MV-4-11 (cell line): ENCODE measurements at places on chromosomes 4 and X.

GRCh38 chr4:163673848-163674697 lies 179.6 kb downstream of the TMA16 start:
- DNase-seq, result peak; percentile 28

DNA sequence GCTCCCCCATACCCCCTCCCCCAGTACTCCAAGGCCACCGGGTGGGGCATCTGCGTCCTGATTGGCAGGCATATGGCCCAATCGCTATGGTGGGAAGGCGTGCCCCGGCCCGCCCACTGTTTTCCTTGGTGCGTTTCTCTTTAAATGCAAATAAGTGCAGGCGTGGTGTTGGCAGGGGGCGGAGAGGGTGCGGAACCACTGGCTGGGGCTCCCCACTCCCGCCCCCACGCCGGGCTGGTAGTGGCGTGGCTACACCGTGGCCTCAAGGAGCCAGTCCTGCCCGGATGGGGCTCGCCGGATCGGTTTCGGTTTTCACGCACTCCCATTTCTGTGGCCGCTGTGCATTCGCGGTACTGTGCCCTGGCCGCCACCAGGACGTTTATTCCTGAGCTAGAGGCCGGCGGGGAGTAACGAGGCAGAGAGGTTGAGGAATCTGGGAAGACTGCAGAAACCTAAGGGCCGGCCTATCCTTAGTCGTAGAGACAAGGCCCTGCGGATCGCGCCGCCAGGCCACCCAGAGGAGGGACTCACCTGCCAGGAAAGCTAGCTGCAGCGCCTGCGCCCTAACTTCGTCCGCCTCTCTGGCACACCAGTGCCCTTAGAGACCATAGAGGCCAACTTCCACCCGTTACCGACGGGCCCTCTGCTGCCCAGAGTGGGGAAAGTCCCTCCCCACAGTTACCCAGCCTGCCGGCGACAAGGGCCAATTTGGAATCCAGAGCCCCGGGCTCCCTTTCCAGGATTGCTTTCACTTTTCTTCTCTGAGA lies 410 bp upstream of the AMER1 start:
- DNase-seq, result peak; percentile 88

DNA sequence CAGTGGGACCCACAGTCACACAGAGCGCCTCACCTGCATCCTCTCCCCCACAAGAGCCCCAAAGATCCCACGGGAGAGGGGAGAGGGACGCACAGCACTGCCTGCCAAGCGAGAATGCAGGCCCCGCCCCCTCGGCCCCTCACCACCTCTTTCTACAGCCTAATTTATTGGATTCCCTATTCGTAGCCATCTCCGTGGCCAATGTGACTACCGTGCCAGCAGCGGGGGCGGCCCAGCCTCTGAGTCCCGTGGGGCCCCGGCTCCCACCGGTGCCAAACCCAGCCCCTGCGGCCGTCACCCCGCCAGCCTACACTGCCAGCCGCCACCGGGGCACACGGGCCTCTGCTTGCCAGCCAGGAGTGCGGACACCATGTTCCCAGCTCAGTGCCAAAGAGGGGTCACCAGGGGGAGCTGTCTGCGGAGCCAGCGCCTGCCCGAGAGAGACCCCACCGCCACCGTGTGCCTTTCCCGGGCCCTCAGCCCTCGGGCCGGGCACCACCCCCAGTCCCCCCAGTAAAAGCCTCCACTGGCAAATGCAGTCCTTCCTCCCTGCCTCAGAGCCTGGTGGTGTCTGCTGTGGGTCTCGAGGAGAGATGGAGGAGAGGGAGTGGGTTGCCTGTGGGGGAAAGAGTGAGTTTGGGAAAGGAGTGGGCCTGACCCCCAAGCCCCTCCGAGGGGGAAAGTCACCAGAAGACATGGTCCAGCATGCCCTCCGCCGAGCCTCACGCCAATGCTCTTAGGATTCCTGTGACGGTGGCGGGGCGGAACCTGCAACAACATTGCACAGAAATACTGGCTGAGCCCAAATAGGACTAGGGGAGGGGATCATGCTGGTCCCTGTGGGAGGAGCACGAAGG lies 19.6 kb upstream of the PLXNB3 start:
- no peak for DNase-seq

GRCh38 chr4:107548211-107548905 lies 171.7 kb downstream of the PAPSS1 start:
- DNase-seq, result no peak

GRCh38 chr4:94517492-94517891 lies 65.8 kb downstream of the PDLIM5 start:
- DNase-seq, result no peak

DNA sequence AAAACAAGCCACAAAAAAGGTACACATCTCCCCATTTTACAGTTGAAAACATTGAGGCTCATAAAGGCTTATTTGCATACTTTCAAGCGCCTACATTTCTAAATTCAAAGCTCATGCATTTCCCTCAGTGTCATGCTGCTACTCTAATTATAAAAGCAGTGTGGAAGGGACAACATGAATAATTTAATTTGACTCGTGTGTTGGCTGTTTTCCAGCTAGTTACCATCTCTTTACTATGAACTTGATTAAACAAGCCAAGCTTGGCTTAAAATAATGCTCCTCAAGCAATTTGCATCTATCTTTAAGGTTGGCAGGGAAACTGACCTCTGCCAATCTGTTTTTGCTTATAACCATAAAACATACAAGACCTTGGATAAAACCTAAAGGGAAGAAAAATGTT lies 252.5 kb upstream of the NEIL3 start:
- no peak for DNase-seq

GRCh38 chr4:182188622-182189021 lies 54.6 kb upstream of the TENM3 start:
- no peak for DNase-seq

GRCh38 chrX:631802-632365 lies 1.3 kb downstream of the SHOX start:
- DNase-seq, result no peak

DNA sequence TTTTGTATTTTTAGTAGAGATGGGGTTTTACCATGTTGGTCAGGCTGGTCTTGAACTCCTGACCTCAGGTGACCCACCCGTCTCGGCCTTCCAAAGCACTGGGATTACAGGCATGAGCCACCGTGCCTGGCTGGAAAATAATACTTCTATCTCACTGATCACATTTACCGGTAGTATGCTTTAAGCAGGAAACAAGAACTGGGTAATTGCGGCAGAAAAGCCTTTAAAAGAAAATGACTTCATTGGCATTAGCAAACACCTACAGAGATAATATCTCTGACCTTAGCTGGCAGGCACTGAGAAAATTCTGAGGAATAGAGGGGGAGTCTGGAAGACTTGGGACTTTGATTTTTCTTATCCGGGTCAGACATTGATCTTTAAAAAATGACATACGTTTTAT lies 78.5 kb downstream of the SHROOM3 start:
- no peak for DNase-seq

- no peak for DNase-seq
These were observed 210.7 kb downstream of the PPP3CA start for GRCh38 chr4:101136373-101137370.

DNA sequence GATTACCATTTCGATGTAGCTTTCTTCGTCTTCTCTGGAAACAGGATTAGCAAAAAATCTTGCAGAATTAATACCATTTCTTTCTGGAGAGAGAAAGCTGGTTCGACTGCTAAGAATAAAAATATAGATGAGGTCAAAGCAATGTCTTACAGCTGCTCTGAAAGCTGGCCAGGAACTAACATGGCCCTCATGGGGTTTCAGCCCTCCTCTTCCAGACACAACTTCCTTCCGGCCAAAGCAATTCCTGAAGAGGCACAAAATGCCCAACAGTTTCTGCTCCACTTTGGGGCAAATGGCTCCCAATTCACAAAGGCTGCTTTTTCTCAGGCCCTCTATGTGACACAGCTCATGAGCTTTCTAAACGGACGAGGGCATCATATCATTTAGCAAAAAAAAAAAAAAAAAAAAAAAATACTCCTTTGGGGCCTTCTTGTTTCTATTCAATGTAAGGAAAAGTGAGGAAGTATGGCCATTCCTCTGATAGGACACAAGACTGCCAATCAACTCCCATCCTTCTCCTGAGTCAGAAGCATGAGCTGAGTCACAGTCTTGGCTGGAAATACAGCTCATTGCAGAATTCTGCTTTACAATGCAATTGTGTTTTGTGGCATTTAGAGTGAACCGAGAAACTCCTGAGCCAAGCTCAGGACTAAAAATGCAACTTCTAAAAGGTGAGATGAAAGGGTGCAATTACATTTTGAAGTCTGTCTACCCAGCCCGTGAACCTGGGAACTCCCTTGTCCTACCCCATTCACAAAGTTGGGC lies 42.7 kb upstream of the CTAG2 start:
- peak; percentile 64 for DNase-seq

- no peak for DNase-seq
These were observed 67.7 kb downstream of the THOC2 start for GRCh38 chrX:123665197-123665596.

DNA sequence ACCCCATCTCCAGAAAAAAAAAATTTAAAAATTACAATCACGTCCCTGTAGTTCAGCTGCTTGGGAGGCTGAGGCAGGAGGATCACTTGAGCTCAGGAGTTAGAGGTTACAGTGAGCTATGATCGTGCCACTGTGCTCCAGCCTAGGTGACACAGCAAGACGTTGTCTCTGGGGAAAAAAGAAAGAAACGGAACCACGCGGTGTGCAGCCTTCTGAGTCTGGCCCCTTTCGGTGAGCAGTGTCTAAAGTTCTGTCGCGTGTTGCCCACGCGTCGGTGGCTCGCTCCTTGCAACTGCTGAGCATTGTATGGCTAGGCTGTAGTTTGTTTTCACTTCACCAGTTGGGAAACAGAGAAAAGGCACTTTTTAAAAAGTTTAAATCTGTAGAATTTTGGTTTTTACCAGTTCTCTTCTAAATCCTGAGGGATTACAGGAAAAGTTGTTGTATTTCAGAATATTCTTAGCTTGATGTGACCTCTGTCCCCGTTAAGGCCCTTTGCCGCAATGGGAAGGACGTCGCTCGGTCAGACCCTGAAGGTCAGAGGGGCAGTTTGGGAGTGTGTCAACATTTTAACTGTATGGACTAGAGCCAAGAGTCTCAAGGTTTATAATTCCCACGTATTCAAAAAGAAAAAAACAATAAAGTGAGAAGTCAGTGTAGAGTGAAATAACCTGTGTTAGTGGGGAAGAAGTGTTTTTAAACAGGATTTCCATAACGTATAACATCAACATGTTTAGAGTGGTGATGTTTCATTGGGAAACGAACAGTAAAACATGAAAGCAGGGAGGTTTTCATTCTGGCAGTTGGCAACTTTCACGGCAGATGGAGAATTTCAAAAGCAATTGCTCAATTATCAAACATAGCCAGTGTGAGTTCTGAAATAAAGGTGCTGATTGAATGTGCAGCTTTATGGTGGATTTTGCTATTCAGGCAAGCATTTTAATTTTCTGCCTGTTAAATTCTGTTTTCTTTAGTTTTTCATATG lies 45.8 kb upstream of the MSANTD1 start:
- no peak for DNase-seq

DNA sequence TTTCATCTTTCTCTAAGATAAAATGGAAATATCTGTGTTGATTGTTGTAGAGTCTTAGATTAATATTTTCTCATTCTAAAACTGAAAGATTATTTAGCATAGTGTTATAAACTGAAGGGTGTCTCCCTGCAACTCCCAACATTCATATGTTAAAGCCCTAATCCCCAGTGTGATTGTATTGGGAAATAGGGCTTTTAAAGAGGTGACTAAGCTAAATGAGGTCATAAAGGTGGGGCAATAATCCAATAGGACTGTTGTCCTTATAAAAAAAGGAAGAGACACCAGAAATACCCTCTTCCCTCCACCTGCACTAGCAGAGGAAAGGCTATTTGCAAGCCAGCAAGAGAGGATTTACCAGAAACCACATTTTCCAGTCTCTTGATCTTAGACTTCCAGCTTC lies 1626.4 kb downstream of the C4orf33 start:
- no peak for DNase-seq

GRCh38 chrX:47231167-47231566 lies 1.6 kb upstream of the USP11 start:
- DNase-seq, result no peak

- DNase-seq, result no peak
These were observed 44.7 kb upstream of the EPGN start for GRCh38 chr4:74263551-74263950.

GRCh38 chr4:87807402-87807801 lies 8.0 kb downstream of the IBSP start:
- peak; percentile 26 for DNase-seq

DNA sequence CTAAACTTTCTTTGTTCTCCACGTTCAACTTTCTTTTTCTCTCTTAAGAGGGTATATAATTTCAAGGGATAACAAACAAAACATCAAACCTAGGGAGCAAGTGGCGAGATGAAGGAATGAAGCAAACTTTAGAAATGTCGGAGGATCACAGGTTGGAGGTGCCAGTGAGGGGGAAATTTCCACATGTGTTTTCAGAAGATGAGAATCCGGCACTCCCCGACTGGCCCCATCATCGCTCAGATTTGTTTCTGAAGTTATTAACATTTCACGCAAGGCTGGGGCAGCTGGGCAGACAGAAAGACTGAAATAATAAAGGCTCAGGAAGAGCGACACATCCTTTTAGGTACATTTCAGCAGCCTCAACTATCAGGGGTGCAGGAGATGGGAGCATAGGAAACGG lies 134.9 kb downstream of the SMIM20 start:
- DNase-seq, result no peak

DNA sequence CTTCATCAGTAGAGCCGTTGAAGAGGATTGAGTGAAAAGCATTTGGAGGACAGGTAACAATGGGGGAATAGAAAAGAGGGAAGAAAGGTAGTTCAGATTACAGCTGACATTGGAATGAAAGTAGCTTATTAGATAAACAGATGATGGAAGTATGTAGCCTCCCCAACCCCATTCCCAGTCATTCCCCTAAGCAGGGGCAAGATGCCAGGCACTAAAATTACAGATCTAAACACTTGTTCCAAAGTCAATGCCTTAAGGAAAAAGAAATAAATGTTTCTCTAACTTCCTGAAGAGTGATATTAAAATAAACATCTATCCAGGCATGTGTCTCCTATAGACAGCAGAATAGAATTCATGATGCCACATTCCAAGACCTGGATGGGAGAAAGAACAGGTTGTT lies 350.8 kb downstream of the PDGFC start:
- DNase-seq, result no peak

DNA sequence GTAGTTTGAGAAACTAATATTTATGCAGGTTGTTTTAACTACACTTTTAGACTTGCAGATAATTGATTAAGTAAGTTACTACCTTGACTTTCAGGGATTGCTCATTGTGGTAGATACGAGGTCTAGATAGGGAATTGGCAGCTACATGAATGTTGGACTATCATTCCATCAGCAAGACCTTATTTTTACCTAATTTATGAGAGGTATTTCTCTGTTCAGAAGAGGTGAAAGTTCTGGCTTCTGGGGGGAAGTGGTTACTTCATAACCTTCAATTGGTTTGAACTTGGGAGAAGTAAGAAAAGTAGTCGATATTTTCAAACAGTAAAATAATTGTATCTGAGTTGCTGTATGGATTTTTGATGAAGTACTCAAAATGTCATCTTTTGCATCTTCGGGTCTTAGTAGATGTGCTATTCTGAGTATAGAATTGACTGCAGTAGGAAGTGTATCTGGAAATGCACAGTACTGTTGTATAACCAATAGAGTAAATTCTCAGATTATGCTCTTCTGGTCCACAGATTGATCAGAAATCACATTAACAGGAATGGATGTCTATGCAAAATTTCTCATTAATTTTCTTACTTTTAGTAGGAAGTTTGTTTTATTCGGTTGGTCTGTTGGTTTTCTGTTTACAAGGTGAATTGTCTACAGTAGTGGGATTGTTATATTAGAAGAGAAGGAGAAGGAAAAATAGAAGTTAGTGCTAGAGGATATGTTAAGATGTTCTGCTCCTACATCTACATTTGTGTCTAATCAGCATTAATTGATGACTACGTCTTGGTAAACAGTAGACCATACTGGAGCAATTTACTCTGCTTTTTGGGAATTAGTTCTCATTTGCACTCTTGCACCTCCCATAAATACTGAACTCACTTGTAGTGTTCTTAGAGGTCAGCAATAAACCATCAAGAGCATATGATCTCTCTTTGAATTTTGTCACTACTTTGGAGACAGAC lies 3.0 kb downstream of the NFKB1 start:
- no peak for DNase-seq
